ENCODE measurements at places on chromosomes 6 and 20.

- DNase-seq = no peak
Observed at GRCh38 chr6:34063651-34064050, 82.2 kb downstream of the GRM4 start.

GRCh38 chr6:13553646-13554045 lies 20.8 kb upstream of the SIRT5 start:
- DNase-seq = no peak

- no peak for DNase-seq
Observed at GRCh38 chr6:126307849-126308248, 32.1 kb upstream of the CENPW start.

DNA sequence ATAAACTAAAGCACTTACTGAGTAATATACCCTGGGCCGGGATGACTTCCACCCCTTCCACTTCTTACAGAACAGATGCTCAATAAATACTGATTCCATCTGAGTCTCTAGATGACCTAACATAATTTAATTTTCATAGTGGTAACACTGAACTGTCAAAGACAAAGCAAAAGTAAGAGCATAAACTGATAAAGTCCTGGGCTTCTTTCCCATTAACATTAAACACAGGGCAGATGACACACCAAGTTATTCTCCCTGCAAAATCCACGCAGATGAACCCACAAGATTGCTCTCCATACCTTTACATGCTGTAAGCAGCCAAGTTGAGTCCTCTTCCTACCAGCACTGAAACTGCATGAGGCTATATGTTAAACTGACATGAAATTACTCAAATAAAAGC lies 27.1 kb downstream of the AGPAT4 start:
- DNase-seq = no peak

DNA sequence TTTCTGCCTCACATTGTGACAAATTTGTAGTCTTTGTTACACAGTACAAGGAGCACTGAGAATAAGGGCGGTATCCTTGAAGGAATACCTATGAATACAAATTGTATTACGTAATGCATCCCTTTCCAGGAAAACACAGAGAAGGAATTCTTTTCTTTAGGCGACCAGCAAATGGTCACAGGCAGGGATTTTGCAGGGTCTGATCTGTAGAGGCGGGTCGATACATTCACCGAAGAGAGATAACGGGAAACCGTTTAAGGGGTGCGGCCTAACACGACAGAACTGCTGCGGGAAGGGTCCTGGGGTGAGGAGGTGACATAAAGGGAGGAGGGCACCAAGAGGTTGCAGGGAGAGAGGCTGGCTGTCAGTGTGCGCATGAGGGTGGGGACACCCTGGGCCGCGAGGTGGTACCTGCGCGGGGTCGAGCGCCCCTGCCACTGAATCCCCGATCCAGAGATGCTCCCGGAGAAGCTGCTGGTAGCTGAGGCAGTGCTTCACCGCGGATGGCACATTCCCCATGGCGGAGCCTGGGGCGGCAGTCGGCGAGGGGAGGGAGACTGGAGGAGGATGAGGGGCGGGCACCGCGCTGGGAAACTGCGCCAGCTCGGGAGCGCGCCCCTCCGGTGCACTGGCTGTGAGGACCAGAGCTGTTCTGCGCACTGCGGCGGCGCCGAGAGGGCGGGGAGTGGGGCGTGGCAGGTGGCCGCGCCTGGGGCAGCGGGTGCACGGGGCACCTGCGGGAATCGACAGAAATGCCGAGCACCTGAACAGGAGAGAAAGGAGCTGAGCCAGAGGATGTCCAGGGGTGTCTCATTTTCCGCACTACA lies at the start of gene HMGCLL1:
Gene HMGCLL1, minus strand, starts transcription at position 656 of the 827 bp plus-strand sequence. Its CDS starts 137 bp downstream, at position 519.
- DNase-seq = no peak

- no peak for DNase-seq
Observed at GRCh38 chr6:105235155-105235554, 55.3 kb upstream of the POPDC3 start.

- DNase-seq = no peak
Observed at GRCh38 chr6:168703990-168704389, 263.0 kb downstream of the SMOC2 start.

- DNase-seq = no peak
Observed at GRCh38 chr6:167140589-167141474, 16.9 kb downstream of the GPR31 start.

- no peak for DNase-seq
Observed at GRCh38 chr20:49446080-49446479, 36.4 kb downstream of the KCNB1 start.

DNA sequence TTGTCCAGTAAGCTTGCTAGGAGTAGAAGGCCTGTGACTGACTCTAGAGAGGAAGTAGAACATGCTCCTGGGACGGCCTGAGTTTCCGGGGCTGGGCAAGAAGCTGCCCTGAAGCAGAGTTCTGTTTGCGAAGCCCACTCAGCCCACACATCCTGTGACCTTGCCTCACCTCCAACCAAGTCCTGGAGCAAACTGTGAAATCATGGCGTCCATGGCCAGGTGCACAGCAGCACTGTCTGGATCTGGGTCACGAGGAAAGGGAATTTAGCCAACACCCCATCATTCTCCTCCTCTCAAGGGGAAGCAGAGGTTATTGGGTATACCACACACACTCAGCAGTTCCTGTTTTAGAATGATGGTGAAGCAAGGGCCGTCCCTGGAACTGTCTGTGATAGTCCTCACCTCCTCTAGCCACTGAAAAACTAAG lies 87.5 kb downstream of the CRYBG1 start:
- peak; percentile 3 for DNase-seq

- no peak for DNase-seq
Observed at GRCh38 chr6:111150577-111150976, 63.3 kb downstream of the SLC16A10 start.

DNA sequence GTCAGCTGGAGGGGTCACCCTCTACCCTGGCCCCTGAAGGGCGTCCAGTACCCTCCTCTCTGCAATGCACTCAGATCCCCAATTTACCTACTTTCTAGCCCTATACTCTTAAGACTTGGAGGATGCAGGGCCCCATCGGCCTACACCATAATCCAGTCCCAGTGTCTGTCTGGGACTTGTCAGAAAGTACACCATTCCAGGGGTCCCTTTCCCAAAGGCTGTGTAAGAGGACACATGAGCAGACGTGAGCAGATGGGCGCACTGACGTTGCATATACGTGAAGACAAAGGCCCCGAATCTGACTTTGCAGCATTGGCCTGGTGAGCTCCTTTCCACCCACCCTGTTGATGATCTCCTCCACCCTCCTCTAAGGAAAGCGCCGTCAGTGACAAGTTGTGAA lies 20.9 kb upstream of the SMOC2 start:
- no peak for DNase-seq

- DNase-seq = no peak
Observed at GRCh38 chr20:21555470-21556120, 41.7 kb upstream of the NKX2-2 start.

DNA sequence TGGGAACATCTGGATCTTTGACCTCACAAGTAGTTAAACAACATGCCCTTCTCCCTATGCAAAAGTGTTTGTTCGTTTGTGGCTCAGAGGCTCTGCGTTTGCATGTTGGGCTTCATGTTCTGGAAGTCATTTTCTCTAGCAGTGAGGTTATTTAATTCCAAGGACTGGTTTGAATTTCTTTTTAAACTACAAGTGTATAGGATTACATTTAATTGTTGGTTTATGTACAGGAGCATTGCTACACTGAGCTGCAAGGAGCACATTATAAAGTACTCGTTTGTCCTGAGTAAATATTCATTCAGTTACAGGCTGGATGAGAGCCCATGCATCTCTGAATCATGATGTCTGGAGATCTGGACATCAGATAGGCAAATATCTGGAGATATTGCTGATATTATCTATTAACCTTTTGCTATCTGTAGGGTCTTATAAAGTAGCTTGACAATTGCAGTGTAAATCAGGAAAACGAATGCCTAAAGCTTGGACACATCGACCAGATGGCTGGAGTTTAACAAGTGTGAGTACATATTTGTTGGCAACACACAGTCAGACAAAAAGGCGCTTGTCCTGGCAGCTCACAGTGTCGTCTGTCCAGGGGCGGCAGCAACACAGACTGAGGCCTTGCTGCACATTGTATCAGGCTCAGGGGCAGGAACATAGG lies 84.6 kb downstream of the PDE7B start:
- no peak for DNase-seq

- no peak for DNase-seq
Observed at GRCh38 chr6:79377047-79377446, 142.6 kb upstream of the HMGN3 start.

DNA sequence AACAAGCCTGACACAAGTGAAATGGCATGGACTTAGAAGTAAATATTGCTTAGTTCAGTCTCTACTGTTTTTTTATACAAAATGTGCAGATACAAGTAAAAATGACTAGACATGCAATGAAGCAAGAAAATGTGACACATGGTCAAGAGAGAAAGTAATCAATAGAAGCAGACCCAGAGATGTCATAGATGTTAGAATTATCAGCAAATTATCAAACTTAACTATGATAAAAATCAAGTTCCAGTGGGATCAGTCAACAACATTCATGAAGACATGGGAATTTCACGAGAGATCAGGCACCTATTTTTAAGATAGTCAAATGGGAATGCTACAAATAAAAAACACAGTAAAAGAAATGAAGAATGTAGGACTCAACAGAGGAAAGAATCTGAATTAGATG lies 267.0 kb downstream of the SLC35F1 start:
- no peak for DNase-seq

- no peak for DNase-seq
Observed at GRCh38 chr6:157989541-157990289, 8.1 kb downstream of the SYNJ2 start.

DNA sequence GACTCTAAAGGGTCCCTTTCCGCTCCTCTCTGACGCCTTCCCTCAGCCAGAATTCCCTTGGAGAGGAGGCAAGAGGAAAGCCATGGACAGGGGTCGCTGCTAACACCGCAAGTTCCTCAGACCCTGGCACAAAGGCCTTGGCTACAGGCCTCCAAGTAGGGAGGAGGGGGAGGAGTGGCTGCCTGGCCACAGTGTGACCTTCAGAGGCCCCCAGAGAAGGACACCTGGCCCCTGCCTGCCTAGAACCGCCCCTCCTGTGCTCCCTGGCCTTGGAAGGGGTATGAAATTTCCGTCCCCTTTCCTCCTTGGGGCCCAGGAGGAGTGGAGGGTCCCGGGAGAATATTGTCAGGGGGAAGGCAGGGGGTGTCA lies 2.7 kb downstream of the VEGFA start:
- DNase-seq = no peak

DNA sequence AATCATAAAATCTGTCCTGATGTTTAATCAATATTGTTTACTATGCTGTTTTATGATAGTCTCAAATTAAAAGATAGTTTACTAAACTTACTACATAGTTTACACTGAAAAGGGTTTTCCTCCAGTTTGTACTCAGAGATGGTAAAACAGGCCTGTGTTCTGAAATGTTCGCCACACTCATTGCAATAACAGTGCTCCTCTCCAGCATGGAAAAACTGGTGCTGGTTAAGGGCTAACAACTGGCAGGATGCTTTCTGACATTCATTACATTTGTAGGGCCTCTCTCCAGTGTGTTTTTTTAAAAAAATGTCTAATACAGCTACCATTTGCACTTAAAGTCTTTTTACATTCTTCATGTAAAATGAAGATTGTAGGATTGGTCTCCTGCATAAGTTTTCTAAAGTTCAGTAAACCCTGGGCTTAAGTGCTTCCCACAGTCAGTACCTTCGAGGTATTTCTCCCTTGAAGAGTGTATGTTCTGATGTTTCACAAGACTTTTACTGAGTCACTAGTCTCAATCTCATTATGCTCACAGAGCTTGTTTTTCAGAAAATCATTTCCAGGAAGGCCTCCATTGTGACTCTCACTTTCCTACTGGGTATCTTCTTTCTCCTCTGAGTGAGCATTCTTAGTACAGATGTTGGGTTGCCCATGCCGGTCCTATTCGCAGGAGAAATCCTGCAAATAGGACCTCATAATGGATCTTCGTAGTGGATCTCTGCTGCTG lies 8.7 kb upstream of the ZSCAN12 start:
- DNase-seq = no peak

DNA sequence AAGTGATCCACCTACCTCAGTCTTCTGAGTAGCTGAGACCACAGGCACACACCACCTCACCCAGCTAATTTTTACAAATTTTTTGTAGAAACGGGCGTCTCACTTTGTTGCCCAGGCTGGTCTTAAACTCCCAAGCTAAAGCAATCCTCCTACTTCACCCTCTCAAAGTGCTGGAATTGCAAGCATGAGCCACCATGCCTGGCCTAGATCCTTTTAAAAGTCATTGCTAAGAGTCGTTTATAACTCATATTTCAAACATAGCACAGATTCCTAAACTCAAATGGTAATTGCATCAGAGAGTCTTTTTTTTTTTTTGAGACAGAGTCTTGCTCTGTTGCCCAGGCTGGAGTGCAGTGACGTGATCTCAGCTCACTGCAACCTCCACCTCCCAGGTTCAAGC lies 7.7 kb upstream of the SAMHD1 start:
- DNase-seq = no peak

DNA sequence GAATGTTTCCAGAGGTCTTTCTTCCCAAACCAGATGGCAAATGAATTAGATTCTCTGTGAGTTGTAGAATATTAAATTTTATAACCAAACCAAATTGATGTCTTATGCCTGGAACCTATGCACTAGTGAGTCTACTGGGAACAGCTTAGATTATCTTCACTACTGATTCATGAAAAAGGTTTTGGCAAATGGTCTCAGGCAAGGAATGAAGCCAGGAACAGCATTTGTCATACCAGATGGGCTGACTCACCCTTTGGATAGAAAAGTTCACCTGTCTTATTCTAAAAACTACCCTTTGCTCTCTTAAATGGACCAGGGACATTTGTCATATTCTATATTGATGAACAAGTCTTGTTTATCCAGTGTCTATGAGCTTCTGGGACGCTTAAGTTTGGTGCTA lies 135.4 kb upstream of the ECI2 start:
- DNase-seq = no peak

DNA sequence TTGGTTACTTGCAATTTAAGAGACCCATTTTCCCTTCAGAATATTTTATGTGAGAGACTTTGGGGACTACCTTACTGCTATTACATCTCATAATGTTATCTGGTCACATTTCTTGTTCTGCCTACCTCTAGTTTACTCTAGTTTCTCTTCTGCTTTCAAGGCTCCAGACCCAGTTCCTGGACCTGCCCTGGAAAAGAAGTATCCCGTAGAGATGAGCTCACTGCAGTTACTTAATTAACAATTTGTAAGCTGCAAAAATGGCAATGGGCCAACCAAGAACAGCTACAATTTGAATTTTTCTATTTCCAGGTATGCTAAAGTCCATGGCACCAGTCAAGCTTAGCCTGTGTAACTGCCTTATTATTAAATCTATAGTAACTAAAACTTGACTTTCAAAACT lies 25.0 kb downstream of the TAB2 start:
- no peak for DNase-seq

- DNase-seq = no peak
Observed at GRCh38 chr6:135088818-135089809, 34.5 kb upstream of the HBS1L start.

- DNase-seq = no peak
Observed at GRCh38 chr6:167435209-167435728, 110.4 kb downstream of the TTLL2 start.

- DNase-seq = no peak
Observed at GRCh38 chr20:56579301-56579710, 46.3 kb downstream of the FAM209B start.

All from activated naive CD4-positive, alpha-beta T cell (primary cell).